ENCODE measurements at places on chromosomes 3 and 15.

- no peak for DNase-seq
Observed at GRCh38 chr15:33051528-33051927, 143.0 kb downstream of the FMN1 start.

GRCh38 chr3:158732856-158733200 is 571 bp upstream of the RARRES1 start:
- no peak for DNase-seq

- no peak for DNase-seq
Observed at GRCh38 chr3:32217339-32217738, 21.1 kb upstream of the CMTM8 start.

- no peak for DNase-seq
Observed at GRCh38 chr15:68984586-68984985, 29.9 kb upstream of the NOX5 start.

- DNase-seq, result peak; percentile 27
Observed at GRCh38 chr3:141505166-141505565, 18.3 kb downstream of the RASA2 start.

DNA sequence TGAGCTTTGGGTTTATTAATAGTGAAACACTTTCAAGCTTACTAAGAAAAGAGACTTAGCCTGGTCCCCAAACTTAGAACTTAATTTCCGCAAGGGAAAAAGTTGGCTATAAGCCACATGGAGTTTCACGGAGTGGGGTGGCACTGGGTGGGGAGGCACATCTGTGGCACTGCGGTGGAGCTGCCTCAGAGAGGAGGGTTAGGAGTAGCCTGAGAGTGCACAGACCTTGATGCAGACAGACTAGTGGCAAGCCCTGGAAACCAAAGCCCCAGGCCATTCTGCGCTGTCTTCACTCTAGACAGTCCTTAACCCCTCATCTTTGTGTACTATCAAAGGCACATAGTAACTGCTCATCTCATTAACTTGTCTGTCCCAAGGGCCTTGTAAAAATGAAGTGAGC is 22.0 kb downstream of the CXCR6 start:
- no peak for DNase-seq

DNA sequence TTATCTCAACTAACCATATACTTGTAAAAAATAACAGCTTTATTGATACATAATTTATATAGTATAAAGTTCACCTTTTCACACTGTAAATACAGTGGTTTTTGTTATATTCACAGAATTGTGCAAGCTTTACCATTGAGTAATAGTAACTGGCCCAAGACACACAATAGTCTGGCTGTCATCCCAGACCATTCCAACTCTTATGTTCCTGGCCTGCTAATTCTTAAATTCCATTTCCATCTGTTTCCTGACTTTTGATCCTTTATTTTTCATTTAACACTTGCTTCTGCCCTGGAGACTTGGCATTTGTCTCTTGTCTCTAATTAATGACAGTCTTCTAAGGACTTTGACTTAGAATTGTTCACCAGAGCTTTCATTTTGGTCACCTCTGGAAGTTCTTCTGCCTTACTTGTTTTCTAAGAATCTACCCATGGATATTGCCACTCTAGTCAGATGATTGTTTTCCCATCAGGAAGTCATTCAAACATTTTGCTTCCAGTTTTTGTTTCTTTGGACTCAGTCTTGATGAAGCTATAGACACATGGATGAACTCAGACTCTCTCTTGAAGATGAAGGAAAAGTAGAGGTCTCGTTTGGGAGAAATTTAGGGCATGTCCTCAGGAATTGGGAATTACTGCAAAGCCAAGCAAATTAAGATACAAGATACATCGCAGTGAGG is 27.2 kb upstream of the PLSCR4 start:
- peak; percentile 58 for DNase-seq

GRCh38 chr15:101044625-101045235 is 125.6 kb downstream of the LRRK1 start:
- no peak for DNase-seq

GRCh38 chr15:88077296-88078020 is 179.1 kb downstream of the NTRK3 start:
- no peak for DNase-seq

- DNase-seq, result no peak
Observed at GRCh38 chr15:31013863-31014607, 22.6 kb upstream of the MTMR10 start.

DNA sequence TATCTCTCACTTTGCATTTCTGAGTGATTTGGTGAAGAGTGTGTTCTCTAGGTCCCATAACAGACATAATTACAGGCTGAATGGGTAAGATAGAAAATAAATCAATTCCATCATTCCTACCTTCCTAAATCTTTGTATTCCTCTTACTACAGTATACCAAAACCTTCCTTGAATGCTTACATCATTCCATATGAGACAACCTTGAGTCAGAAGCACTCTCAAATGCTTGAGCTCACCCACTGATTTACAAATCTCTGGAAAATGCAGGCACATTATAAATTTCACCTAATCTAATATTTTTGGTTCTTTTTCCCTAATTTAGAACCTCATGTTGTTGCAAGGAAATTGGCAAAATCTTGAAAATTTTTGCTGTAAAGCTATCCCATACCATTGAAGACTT is 239.1 kb downstream of the CBLB start:
- DNase-seq, result peak; percentile 66

DNA sequence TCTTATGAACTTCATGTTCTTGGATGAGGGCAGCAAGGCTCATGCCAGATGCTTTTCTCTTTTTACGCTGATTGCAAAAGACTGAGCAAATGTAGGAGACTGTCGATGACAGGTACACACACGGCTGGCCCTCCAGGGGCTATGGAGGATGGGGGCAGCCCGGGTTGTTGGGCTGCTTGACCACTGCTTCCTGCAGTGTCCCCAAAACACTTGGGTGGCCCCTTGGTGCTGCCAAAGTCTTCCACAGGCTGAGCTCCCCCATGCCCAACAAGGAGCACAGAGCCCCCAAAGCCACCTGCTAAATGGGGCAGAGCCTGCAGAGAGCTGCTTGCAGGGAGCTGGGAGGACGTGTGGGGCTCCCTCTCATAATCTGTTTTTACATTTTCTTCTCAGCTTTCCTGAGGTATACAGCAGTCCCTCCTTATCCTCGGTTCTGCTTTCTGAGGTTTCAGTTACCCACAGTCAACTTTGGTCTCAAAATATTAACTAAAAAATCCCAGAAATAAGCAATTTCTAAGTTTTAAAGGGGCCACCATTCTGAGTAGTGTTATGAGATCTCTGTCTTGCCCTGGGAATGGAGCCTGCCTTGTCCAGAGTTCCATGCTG is 7.3 kb downstream of the PRR23E start:
- no peak for DNase-seq

DNA sequence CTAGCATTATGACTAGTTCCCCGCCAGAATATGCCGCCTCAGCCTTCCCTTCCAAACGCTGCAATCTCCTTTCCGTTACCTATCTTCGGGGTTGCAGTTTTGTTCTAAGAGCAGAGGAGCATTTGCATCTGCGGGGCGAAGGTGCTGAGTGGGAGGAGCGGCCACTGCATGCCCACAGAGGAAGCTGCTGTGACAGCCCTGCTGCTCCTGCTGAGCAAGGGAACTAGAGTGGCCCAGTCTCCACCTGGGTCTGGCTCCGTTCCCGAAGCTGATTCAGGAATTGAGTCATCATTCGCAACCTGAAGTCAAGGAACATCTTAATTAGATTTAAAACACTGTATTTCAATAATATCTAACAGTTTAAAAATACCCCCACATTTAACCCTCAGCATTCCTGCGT is 98.2 kb upstream of the TJP1 start:
- DNase-seq, result peak; percentile 94

DNA sequence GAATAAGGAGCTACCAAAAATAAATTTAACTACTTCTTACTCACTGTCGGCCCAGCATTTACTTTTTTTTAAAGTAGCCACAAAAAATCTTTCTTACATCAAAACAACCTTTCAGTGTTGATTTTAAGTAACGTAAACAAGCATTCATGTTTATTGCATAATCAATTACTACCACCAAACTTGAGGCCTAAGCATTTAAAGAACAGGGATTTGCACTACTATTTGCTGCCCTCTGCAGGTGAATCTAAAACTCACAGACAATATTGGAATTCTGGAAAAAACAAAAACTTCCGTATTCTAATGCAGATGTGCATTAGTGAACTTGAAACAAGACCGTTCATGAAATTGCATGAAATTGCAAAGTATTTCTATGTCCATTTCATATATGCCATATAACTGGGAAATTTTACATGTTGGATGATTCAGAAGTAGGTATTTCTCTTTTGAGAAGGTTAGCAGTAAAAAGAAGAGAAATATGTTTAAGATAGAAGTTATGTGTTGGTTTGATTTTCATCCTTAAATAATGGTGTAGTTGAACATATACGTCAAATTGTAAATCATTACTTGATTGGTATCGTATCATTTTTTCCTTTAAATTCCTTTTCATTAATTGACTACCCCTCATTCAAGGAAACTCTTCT is 55.6 kb downstream of the CGGBP1 start:
- peak; percentile 66 for DNase-seq

DNA sequence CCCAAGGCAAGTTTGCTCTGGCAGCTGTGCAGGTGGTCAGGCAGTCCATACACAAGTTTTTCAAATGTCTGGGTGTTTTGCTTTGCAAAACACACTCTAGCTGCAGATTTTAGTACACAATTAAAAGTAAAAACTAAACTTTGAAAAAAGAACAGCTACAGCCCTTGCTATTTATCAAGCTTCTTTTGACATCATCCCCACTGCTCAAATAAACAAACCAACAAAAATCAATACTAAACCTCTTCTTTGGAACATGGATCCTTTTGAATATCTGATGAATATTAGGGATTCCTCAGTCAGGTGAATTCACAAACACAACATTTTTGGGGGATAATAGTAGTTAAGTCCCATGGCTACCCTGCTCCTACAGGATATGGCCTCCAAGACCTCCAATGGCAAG is 249.2 kb downstream of the SUCLG2 start:
- DNase-seq, result no peak

DNA sequence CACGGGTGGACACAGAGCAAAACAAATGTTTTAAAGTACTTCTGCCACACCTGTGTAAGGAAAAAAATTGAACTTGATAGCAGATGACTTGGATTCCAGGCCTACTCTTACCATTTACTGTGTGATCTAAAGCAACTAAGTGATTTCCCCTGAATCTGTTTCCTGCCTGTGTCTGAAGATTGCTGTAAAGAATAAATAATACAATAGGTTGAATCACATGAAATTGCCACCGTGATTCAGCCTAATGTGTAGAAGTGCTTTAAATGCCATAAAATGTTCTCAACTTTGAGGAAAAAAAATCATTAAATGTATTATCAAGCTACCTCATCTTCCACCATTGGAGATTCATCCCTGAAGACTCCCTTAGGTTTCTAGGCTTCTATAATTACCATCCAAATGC is 27.6 kb upstream of the NUDT16 start:
- DNase-seq, result no peak

GRCh38 chr15:95880031-95880570 is 450.4 kb upstream of the NR2F2 start:
- DNase-seq, result no peak

DNA sequence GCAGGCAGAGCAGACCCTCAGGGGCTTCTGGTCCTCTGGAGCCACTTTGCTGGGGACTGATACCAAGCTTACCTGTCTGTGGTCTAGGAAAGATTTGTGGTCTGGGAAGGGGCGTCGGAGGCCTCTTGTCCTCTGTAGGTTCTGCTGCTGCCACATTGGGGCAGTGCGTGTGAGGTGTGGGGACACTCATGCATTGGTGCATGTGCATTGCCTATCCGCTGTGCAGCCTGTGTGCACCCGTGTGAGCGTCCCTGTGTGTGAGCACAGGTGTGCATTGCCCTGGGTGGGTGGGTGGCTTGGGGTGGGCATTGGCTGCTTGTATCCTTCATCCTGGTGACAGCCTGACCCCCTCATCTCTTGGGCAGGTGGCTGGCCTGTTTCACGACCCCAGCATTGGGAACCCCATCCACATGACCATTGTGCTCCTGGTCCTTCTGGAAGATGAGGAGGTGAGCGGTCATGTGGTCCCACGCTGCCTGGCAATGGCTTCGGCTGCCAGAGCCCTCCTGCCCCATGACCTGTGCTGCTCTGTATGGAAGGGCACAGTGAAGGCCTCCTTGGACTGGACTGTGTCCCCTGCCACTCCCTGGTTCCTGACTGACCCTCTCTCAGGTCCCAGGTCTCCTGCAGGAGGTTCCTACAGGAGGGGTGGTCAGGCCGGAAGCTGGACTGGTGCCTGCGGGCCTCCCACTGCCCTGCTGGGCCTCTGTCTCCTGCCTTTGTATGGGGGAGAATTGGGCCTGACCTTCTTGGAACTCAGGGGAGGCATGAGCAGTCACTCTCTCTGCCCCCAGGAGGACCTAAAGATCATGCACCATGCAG is 41.5 kb downstream of the SAXO2 start:
- DNase-seq, result no peak

DNA sequence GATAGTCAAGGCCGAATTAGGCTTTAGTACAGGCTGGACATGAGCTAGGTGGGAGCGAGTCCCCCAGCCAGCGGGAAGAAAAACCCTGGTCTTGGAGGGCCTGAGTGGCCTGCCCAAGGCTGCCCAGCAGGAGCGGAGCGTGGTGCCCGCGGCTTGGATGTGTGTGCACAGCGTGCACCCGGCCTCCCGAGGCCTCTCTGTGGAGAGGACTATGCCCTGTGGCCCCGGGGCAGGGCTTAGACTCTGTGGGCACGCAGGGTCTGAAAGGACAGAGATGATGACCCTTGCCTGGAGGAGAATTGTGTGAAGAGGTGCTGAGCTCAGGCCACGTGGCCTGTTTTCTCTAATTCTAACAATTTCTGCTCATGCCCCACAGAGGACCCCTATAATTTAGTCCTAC is 124.6 kb upstream of the IQSEC1 start:
- DNase-seq, result no peak

DNA sequence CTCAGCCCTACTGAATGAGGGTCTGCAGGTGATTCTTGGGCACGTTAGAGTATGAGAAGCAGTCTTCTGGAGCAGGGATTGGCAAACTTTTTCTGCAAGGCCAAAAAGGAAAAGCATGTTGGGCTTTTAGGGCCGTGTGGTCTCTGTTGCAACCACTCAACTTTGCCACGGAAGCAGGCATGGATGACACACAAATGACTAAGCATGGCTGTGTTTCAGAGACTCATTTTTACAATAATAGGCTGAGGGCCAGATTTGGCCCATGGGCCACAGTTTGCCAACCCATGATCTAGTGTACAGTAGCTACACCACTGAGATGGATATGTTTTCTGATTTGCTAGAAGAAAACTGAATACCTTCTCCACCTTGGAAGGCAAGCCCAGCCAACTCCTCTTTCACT is 66.1 kb upstream of the PRICKLE2 start:
- DNase-seq, result peak; percentile 95

GRCh38 chr3:16486951-16487480 is 26.5 kb downstream of the RFTN1 start:
- no peak for DNase-seq

GRCh38 chr3:134315286-134316106 is 58.8 kb downstream of the AMOTL2 start:
- DNase-seq, result no peak

DNA sequence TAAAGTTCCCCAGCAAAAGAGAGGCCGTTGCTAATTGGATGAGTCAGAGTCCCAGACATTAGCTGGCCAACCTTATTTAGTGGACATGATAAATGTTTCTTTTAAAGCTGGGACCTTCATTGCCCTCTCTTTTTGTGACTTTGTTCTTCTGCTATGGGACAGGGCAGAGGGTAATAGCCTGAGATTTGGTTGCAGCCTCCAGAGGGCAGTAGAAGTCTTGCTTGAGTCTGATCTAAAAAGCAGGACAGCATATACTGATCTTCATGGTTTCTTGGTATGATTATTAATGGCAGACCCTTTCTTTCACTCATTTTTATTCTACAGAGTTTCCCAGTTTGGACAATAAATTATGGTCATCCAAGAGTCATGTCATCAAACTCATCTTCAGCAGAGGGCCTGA is 25.1 kb upstream of the ZKSCAN7 start:
- DNase-seq, result no peak

- peak; percentile 27 for DNase-seq
Observed at GRCh38 chr3:177640319-177640965, 443.2 kb upstream of the TBL1XR1 start.

Data from bronchial epithelial cell (primary cell).